ENCODE measurements at places on chromosomes 13 and 19. TPM values are rescaled to one million over a fixed set of nuclear protein-coding genes. Genes with fewer than 3 reads are reported as not detected.
A peak's percentile ranks its signal among the peaks of the same experiment; 100 is the strongest.

- peak; percentile 77 for DNase-seq
- no peak overlapping the region for H3K4me3 ChIP-seq
- H3K4me1 ChIP-seq: peaks cover 9% of the 10 kb centered on the region
- peaks cover 3% of the 10 kb centered on the region for H3K36me3 ChIP-seq
- H3K27me3 ChIP-seq: peaks cover 92% of the 10 kb centered on the region
- no peak overlapping the region for H3K27ac ChIP-seq
These were observed 4.7 kb upstream of the IRS2 start for GRCh38 chr13:109790942-109791605.

GRCh38 chr19:30784850-30785457, 412.8 kb downstream of the ZNF536 start:
- H3K36me3 ChIP-seq: no peaks in the 10 kb centered on the region
- no peak overlapping the region for H3K27ac ChIP-seq
- H3K4me3 ChIP-seq: no peak overlapping the region
- H3K27me3 ChIP-seq: no peaks in the 10 kb centered on the region
- H3K4me1 ChIP-seq: no peaks in the 10 kb centered on the region
- peak; percentile 59 for DNase-seq

GRCh38 chr19:32877323-32877912, 7.9 kb upstream of the SLC7A9 start:
- no peaks in the 10 kb centered on the region for H3K4me1 ChIP-seq
- no peak overlapping the region for H3K27ac ChIP-seq
- peak; percentile 28 for DNase-seq
- no peaks in the 10 kb centered on the region for H3K27me3 ChIP-seq
- no peak overlapping the region for H3K4me3 ChIP-seq

TMEM38A gene
- 0.97 TPM for total RNA-seq

KLK10 gene
- not detected for total RNA-seq

STXBP2 gene
- 0.13 TPM for total RNA-seq

ADGRL1 gene
- 4.9 TPM for total RNA-seq
